M059J (cell line): ENCODE measurements at places on chromosomes 1 and 21. TPM values are rescaled to one million over a fixed set of nuclear protein-coding genes. Genes with fewer than 3 reads are reported as not detected.

Gene ADAMTS4
- 0.39 and 0.67 TPM in 2 replicates for total RNA-seq

Gene CFHR1
- total RNA-seq = not detected in 2 replicates

Gene SH2D1B
- 0.05 and 0.71 TPM in 2 replicates for total RNA-seq

Gene ATF3
- 5.1 and 6.0 TPM in 2 replicates for total RNA-seq

Gene FCRL6
- not detected in 2 replicates for total RNA-seq

Gene NTNG1
- total RNA-seq = 5.8 and 8.3 TPM in 2 replicates

DNA sequence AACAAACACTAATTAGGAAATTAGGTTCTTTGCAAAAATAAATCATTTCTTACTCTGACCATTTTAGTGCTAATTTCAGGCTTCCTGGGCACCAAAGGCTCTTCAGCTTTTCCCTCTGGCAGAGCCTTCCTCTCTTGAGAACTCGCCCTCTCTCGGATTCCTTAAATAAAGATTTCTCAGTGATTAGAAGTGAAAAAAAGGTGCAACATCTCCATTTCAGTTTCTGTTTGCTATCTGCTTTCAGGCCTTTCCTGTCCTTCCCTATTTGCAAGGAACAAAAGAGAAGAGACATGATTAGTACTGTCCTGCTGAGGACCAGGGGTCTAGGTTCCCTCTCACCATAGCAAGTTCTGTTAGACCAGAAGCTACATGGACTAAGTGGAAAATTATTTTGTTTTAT, 27.8 kb upstream of the CACYBP start:
- no peak for DNase-seq

DNA sequence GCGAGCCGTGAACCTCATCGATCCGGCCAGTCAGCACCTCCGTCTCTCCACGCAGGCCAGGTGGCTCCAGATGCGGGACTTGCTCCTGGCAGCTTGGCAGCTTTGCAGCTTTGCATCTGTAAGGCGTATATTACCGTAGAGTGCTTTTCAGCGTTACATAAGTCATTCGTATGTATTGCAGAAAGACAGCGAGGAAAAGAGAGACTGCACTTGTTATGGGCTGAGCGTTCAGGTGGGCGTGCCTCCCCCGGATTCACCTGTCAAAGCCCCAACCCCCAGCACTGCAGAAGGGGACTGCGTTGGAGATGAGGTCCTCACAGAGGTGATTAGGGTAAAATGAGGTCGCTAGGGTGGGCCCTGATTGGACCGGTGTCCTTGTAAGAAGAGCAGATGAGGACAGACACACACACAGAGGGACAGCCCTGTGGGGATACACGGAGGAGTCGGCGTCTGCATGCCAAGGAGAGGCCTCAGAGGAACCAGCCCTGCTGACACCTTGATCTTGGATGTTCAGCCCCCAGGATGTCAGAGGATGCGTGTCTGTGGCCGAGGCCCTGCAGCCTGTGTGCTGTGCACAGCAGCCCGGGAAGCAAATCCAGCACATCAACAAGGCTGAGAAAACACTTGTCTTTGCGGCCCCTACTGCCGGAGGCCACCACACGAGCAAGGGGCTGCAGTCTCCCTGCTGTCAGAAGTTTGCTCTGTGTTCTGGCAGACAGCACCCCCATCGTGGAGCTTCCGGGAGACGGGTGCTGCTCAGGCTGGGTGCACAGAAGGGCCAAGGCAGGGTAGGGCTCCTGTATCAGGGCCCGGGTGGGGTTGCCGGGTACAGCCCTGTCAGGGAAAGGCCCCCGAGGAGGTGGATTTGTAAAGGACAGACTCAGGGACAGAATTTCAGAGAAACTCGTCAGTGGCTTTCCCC, 10.9 kb upstream of the AGPAT3 start:
- DNase-seq = no peak

DNA sequence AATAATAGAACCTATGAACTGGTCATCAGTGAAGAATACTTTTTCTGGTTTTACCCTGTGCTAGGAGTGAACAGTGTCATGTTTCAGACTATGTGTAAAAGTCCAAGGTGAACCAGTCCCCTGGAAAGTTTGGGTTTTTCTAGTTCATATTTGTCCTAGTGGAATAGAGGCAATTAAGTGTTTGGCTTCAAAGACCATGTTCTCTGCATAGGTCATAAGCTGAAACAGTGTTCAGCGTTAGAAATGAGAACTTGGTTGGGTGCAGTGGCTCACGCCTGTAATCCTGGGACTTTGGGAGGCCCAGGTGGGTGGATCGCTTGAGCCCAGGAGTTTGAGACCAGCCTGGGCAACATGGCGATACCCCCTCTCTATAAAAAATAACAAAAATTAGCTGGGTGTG, 77.5 kb downstream of the UCK2 start:
- DNase-seq = no peak

DNA sequence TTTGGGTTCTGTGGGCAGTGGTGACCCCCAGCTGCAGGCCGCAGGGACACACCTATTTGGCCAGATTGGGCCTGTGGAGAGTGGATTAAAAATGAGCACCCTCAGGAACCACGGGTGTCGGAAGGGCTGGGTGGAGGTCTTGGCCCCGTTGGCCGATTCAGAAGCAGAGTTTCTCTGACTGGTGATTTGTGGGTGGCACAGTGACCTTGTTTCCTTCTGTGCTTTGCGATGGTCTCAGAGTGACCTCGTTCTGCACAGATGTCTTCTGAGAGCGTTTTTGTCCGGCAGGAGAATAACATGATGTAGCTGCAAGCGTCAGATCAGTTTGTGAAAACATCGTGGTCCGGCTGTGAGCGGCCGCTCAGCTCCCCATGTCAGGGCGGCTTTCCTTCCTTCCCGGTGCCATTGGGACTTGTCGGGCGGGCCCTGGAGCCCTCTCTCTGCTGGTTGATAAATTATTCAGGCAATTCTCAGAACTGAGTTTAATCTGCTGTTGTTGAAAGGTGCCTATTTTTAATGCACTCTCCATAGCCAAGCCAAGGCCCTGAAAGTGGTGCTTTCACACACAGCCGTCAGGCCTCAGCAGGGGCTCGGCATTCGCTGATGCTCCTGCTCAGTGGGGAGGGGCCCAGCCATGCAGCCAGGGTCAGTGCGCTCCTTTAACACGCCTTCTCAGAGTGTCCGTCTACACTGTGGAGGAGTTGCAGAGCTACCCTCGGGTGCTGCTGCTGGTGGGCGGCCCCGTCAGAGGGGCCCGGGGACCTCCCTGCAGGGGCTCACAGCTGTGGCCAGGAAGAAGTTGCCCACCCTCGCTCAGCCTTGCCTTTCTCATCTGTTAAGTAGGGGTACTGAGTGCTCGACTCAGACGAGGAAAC, 26.8 kb downstream of the TRPM2 start:
- no peak for DNase-seq

GRCh38 chr1:10242135-10242534, 31.8 kb downstream of the KIF1B start:
- DNase-seq = no peak

- DNase-seq = no peak
These were observed 6.1 kb upstream of the ZNF362 start for GRCh38 chr1:33250217-33250616.

GRCh38 chr1:21921100-21921875, 15.8 kb downstream of the HSPG2 start:
- DNase-seq = no peak

- DNase-seq = peak; percentile 84
These were observed 302.7 kb upstream of the SGIP1 start for GRCh38 chr1:66231217-66231616.

- DNase-seq = no peak
These were observed 285.7 kb downstream of the S1PR1 start for GRCh38 chr1:101522486-101522885.

DNA sequence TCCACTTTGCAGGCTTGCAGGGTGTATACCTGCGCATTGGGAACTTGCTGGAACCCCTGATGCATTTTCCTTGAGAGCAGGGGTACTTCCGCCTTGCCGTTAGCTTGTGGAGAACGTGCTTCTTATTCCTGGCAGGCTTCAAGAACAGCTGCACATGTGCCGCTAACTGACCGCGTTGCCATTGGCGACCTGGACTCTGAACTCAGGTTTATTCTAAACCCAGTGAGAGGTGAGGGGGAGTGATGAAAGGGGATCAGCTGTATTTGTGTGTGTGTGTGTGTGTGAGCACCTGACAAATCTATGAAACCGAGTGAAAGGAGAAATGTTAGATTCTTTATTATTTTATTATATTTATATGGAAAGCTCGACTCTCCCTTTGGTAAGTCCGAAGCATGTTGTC, 128.6 kb downstream of the HUNK start:
- no peak for DNase-seq

- no peak for DNase-seq
These were observed 179.9 kb downstream of the TGFB2 start for GRCh38 chr1:218525031-218525430.

GRCh38 chr1:244155661-244156060, 104.6 kb downstream of the ZBTB18 start:
- no peak for DNase-seq
